Stimulated activated CD8-positive, alpha-beta memory T cell treated with anti-CD3 and anti-CD28 coated beads, Interleukin-2, amount 100 ng/mL, for 1 hour (primary cell): ENCODE measurements at places on chromosomes 5 and 9.

DNA sequence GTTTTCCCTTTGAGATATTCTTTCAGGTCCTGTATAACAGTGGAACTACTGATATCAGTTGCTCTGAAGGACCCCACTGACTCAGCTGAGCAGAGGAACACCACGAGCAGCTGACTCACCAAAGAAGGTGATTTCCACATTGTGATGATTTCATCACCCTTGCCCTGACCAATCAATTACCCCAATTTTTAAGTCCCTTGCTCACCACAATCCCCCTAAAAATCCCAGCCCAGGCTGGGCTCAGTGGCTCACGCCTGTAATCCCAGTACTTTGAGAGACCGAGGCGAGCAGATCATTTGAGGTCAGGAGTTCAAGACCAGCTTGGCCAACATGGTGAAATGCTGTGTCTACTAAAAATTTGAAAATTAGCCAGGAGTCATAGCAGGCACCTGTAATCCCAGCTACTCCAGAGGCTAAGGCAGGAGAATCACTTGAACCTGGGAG is 125.3 kb upstream of the ABCA1 start:
- DNase-seq: no peak

- DNase-seq: no peak
These were observed 89.5 kb downstream of the EGFLAM start for GRCh38 chr5:38347896-38348295.

DNA sequence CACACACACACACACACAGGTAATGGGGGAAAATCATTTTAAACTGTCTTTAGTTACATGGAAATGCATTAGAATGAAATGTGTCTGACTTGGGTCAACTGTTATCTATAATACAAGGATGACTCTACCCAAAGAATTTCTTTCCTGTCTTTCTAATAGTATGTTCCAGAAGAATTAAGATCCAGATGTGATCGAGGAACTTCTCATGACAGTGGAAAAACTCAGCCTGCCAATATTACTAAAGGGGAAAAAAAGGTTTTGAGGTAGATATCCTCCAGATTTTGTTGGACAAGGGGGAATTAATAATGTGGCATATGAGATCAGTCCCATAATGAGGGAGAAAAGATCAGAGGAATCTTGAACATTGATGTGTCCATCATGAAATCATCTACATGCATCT is 190.6 kb upstream of the MAP3K1 start:
- DNase-seq: no peak

GRCh38 chr9:91857291-91858212 is 92.5 kb downstream of the ROR2 start:
- DNase-seq: no peak

- DNase-seq: no peak
These were observed 163.6 kb downstream of the MEF2C start for GRCh38 chr5:88719434-88719833.
